Ovary (tissue), 10 donors: ENCODE measurements at places on chromosomes 7 and 10.

GRCh38 chr7:1925973-1926907 lies 256.2 kb downstream of the ELFN1 start:
- DNase-seq, result no peak

GRCh38 chr7:71817916-71818315 lies 594.2 kb downstream of the CALN1 start:
- DNase-seq, result no peak

DNA sequence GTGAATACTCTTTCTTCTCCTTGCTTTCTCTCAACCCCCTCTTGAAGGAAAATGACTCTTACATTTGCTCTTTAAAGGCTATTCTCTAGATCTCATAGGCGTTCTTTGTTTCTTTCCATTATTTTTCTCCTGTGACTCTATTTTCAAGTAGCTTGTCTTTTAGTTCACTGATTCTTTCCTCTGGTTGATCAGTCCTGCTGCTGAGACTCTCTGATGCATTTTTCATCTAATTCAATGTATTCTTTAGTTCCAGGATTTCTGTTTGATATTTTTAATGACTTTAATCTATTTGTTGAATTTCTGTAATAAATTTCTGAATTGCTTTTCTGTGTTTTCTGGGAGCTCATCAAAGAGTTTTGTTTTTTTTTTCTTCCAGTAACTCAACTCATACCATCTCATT lies 397.7 kb downstream of the CNTNAP2 start:
- no peak for DNase-seq

DNA sequence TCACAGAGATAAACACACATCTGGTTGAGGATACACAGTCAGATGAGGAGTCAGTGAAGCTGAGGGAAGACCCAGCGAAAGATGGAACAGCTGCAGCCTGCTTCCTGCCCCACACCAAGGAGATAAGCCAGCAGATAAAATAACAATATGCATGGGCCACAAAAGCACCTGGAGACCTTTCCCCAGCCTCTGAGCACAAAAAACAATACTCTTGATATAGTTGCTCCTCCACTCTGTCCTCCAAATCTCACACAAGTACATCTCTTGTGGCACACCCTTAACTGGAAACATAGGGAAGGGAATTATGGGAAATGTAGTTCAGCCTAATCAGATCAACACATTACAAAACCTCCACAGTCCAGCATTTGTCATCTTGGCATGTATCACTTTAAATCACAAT lies 9.7 kb upstream of the FHIP2A start:
- no peak for DNase-seq
